Left lung (tissue), 14 donors: ENCODE measurements at places on chromosomes 7 and 10.

DNA sequence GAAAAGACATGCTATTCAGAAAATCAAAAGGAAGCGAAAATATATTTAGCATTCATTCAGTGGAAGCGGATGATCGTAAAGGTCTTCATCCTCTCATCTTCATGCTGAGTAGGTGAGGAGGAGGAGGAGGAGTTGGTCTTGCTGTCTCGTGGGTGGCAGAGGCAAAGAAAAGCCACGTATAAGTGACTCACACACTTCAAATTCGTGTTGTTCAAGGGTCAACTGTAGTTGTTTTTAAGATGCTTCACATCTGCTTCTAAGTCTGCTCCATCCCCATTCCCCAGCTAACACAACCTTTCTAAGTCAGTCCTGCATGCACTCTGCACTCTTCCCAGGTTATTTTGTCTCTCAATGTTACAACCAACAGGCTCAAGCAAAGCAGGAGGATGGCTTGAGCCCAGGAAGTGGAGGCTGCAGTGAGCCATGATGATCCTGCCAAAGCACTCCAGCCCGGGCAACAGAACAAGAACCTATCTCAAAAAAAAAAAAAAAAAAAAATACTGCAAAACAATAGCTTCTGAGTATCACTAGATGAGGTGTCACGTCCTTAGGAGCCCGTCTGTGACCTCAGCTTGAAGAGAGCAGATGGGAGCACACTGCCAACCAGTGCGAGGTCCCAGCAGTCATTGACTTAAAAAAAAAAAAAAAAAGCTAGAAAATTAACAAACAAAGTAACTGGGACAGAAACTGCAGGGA, 70.5 kb downstream of the SFMBT2 start:
- DNase-seq, result no peak

- DNase-seq, result no peak
Observed at GRCh38 chr7:66535414-66536329, 93.0 kb upstream of the KCTD7 start.

GRCh38 chr7:87882151-87882937, 6.1 kb downstream of the DBF4 start:
- no peak for DNase-seq

GRCh38 chr10:23047201-23048050, 48.0 kb upstream of the MSRB2 start:
- DNase-seq, result no peak

DNA sequence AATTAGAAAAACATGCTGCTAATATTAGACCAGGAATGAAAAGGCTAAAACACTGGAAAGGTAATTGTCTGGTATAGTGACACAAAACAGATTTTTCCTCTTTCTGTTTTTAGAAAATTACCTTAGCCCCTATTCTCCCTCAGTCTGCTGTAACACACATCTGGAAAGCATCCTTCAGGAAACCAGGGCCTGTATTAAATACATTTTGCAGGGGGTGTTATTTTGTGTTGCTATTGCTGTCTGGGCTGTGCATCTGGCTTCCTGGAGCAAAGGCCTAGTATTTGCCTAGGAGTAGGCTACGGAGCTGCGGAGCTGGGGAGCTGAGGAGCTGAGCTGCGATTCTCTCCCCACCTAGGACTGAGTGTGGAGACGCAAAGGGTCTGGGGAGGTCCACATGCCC, 169.3 kb downstream of the GFRA1 start:
- DNase-seq, result no peak
